NCI-H187 (cell line): ENCODE measurements at places on chromosomes 13 and 19.

DNA sequence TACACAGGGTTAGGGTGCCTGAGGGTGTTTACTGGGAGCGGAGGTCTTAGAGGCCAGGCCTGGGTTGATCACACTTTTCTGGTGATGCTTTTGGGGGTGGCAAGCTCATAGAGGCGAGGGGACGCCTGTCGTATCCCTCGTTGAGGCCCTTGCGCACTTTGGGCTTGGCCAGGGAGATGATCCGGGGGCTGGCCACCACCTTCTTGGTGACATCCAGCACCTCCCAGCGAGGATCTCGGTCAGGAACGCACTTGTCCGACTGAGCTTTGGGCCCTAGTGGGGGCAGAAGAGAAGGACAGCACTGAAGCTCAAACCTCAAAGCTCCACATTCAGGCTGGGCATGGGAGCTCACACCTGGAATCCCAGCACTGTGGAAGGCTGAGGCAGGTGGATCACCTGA is 17.6 kb upstream of the MIER2 start:
- no peak for DNase-seq

GRCh38 chr13:37418490-37418889 is 180.1 kb downstream of the POSTN start:
- no peak for DNase-seq

DNA sequence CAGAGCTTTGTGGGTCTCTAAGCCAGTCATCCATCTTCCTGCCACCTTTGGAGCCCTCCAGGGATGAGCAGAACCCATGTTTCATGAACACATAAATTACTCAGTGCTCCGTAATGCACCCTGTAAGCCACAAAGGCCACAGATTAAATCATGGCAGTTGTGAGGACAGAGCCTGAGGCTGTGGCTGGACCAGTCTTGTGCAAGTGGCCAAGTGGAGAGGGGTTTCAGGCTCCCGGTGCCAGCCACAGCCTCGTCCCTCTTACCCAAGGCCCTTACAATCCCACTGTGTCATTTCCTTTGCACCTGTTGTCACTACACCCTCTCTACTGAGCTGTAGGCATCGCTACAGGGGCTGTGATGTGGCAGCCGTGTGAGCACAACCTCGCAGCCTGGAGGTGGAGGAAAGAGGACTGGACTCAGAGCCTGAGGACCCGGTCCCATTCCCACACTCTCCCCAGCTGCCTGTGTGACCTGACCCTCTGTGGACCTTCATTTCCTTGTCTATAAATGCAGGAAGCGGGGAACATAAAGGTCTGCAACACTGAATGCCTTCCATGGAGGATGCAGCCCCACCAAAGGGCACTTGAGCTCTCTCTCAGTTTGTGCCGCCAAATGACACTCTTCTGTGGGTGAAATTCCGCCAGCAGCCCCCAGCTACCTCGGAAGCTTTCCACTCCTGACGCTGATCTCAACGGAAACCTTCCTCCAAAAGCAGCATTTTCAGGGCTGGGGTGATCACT is 792.0 kb downstream of the UQCRFS1 start:
- no peak for DNase-seq

DNA sequence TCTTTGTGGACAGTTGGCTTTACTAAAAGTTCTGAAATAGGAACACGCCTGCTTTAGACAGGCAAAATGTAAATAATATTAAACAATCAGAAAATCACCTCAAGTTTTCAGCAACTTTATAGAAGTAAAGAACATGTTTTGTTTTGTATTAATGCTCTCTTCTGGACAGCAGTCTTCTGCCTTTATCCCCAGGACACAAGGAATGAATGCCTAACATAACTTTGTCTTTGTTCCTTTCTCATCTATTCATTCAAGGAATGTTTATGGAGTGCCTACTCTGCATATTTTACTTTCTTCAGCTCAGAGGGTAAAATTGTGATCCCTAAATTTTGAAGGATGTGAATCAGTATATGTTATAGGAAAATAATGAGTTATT is 325.4 kb downstream of the FOXO1 start:
- DNase-seq = no peak
